CD4-positive, alpha-beta T cell (primary cell): ENCODE measurements at places on chromosomes 2 and 18.

DNA sequence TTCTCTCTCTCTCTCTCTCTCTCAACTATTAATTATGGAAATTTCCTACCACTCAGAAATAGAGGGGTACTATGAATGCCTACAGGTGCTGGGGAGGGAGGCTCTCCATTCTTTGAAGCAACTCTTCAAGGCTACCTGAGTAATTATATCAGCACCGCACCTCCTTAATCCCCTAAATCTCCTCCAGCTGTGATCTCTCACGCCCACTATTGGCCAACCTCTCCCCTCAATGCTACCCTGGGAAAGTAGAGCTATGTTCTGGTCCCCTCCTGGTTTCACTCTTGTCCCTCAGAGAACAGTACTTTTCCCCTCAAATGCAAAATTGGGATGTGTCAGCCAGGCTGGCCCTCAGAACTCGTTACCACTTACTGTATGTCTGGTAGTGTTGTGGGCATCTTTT, 1.6 kb downstream of the MOCOS start:
- DNase-seq, result no peak

- DNase-seq, result no peak
Measured at GRCh38 chr2:55169915-55170314, 62.2 kb downstream of the CLHC1 start.

- DNase-seq, result no peak
Measured at GRCh38 chr2:63673865-63674533, 85.2 kb downstream of the MDH1 start.

DNA sequence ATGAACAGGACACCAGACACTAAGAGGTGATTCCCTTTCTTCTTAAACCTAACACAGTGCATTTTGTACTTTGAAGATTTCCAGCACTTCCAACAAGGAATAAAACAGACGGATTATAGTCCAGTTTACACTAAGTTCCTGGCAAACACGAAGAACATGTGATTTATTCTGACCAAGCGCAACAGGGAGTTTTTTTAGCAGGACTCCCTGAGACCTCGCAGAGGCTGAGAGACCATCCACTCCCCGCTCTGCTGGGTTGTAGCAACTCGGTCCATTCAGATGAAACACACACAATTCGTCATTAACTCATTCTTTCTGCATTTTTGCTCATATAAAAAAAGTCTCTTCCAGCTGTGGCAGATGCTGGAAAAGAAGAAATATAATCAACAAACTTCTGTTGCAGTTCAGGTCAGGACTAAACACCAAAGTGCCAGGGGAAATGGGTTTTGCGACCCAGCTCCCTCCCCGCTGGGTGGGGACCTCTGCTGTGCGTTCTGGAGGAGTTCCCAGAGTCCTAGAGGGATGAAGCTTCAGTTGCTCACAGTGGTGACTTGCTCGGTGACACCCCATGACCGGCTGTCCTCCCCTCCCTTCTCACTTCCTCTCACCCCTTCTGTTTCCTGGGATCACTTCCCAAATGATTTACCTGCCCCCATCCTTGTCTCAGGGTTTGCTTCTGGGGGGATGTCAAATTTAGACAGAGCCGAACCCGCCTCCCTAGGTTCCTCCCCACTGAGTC, 52.5 kb downstream of the KCNF1 start:
- no peak for DNase-seq

- no peak for DNase-seq
Measured at GRCh38 chr2:100269889-100270288, 52.4 kb downstream of the LONRF2 start.

DNA sequence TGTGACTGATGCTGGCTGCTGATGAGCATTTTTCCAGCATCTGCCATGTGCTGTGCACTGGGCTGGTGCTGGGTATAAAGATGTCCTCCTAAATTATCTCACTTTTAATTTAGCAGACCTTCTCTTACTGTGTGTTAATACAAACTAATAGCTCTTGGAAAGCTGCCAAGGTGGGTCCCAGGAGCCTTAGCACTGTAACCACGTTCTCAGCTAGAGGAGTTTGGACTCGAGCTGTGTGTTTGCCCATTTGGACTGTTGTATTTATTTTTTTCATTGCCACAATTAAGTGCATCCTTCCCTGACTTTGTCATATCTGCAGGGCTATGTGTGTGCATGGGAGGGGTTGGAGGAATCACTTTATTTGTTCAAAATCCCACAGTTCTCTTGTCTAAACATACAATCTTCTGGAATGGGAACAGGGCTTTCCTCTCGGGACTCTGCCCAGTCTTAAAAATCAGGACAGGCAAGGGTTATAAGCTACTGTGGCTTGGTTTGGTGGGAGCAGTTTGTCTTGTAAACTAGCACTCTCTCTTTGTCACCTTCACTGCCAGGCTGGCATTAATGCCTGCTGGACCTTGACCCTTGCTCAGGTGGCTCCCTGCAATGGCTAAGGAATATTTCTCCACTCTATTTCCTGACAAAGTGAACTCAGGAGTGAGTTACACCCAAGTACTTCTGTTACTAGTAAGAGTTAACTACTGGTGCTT, 129.7 kb upstream of the MGAT5 start:
- DNase-seq, result no peak

- DNase-seq, result no peak
Measured at GRCh38 chr2:143949121-143949848, 570.6 kb downstream of the ZEB2 start.

DNA sequence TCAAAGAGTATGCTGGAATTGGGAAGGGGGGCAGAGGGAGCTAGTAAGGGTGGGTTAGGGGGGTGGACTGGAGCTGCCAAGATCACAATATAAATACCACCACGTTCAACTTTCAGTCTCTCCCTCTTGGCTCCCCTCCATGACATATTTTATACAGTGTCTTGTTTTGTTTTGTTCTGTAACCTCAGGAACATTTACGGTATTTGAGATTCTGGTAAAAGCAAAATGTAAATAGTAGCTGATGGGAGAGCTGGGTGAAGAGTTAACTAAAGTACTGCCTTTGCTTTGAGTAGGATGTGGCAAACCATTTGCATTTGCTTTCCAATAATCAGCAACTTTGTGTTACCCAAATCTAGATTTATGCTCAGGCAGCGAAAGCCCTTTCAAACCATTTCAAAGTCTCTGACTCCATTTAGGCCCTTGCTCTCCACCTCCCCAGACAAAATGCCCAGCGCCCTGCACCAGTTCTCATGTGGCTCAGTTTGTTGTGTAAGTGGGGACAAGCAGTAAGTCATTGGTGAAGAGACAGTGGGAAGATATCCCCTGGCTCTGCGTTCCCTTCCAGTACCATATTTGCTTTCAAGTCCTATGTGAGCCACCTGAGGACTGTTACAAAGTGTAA, 17.4 kb downstream of the IRS1 start:
- DNase-seq, result no peak
